Mesothelial cell of epicardium (in vitro differentiated cells): ENCODE measurements at places on chromosomes 5 and 9. TPM values are rescaled to one million over a fixed set of nuclear protein-coding genes. Genes with fewer than 3 reads are reported as not detected.

GRCh38 chr5:7515284-7515914 lies 119.5 kb downstream of the ADCY2 start:
- DNase-seq: no peak

DNA sequence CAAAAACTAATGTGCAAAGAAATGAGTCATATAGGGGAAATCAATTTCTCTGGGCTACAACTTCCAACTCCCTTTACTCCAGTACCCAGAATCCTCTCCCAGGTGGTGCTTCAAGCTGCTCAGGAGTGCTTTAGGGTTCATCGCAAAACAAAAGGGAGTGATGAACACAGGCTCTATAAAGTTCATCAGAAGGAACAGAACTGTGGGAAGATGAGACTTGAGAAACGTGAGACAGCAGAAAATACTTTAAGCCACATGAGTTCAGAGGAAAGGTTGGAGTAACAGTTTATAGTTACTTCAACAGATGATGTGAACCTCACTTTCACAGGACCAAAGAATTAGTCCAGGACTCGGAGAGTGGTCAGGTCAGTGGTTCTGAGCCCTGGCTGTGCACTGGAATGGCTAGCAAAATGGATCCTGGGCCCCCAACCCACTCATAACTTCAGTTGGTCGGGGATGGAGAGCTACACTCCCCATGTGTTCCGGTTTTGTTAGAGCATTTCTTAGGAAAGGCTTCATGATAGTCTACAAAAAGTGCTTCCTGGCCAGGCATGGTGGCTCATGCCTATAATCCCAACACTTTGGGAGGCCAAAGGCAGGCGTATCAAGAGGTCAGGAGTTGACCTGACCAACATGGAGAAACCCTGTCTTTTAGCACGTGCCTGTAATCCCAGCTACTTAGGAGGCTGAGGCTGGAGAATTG lies 4.3 kb downstream of the RPL12 start:
- DNase-seq: no peak

DNA sequence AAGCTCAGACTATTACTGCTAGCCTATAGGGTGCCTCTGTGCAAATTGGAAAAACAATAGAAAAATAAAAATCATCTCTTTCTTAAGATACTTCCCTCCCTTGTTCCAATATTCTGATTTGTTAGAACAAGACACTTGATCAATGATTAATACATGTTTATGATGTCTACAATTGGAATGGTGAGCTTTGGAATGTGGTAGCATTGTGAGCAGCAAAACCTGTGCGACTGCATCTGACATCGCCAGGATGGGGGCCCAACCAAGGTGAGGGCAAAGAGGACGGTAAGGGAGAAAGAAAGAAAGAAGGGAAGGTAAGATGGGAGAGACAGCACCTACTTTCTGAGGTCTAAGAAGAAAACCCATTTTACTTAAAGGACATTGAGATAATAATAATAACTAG lies 183.0 kb upstream of the TRIM32 start:
- DNase-seq: no peak

DNA sequence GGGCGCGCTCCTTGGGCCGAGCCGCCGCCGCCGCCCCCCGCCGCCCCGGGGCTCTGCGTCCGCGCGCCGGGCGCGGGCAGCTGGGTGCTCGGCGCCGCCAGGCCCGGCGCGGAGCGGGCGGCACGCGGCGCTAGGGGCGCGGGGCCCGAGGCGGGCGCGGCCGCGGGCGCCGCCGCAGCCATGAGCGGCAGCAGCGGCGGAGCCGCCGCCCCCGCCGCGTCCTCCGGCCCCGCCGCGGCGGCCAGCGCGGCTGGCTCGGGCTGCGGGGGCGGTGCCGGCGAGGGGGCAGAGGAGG lies 351 bp downstream of the TRIO start:
- DNase-seq: no peak

Gene INSL4
- not detected in 3 replicates for total RNA-seq

DNA sequence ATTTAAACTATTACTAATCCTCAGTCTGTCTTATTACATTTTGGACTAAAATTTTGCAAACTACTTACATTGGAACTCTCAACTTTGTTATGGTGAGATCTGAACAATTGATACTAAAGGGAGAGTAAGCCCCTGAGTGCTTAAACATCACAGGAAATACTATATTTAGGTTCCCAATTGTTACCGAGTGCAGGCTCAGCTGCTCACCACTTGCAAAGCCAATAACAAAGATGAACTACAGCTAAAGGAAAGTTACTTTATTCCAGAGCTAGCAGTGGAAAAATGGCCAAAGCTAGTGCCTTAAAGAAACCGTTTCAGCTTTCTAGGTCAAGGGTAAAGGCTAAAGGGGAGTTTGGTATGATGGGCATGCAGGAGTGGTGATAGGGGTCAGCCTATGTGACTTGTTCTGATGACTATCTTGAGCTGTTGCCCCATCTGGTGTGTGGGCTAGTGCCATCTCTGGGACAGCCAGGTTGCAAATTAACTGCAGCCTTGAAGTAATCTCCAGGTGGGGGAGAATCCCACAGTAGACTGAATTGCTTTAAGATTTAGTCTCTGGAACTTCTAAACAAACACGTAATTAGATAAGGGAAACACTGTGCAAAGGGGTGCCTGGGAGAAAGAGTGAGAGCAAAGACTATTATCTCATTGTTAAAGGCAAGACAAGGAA lies 7.8 kb upstream of the NDUFB6 start:
- DNase-seq: no peak

DNA sequence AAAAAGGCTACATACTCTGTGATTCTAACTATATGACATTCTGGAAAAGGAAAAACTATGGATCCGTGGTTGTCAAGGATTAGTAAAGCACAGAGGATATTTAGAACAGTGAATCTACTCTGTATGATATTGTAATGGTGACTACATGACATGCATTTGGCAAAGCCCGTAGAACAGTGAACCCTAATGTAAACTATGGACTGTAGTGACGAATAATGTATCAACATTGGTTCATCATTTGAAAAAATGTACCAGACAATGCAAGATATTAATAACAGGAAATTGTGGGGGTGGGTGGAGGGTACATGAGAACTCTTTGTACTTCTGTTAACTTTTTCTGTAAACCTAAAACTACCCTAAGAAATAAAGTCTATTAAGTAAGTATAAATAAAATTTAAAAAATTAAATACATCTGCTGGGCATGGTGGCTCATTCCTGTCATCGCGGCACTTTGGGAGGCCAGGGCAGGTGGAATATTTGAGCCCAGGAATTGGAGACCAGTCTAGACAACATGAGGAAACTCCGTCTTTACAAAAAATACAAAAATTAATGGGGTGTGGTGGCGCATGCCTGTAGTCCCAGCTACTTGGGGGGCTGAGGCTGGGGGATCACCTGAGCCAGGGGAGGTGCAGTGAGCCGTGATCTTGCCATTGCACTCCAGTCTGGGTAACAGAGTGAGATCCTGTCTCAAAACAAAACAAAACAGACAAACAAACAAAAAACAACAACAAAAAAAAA lies 101.7 kb upstream of the TBC1D2 start:
- DNase-seq: no peak
